Panc1 (cell line): ENCODE measurements at places on chromosomes 7 and 10. TPM values are rescaled to one million over a fixed set of nuclear protein-coding genes. Genes with fewer than 3 reads are reported as not detected.

Gene EZH2
- 38.3 TPM for total RNA-seq

Gene CYP2C19
- total RNA-seq = 0.15 TPM

GRCh38 chr7:133207687-133208086, 45.2 kb upstream of the EXOC4 start:
- H3K4me1 ChIP-seq = no peaks in the 10 kb centered on the region
- DNase-seq = no peak
- H3K27ac ChIP-seq = no peak overlapping the region
- no peak overlapping the region for H3K4me3 ChIP-seq
- H3K27me3 ChIP-seq = no peaks in the 10 kb centered on the region; the same call in 1 of the 2 replicates

GRCh38 chr7:90832726-90833125, 236.6 kb downstream of the CDK14 start:
- no peak for DNase-seq
- H3K4me3 ChIP-seq = no peak overlapping the region

DNA sequence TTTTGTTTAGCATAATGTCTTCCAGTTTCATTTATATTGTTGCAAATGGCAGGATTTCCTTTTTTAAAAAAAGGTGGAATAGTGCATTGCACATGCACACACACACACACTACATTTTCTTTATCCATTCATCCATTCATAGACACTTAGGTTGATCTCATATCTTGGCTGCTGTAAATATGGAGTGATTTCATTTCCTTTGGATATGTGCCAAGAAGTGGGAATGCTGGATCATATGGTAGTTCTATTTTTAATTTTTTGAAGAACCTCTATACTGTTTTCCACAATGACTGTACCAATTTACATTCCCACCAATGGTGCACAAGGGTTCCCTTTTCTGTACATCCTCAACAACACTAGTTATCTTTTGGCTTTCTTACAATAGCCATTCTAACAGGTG, 68.9 kb downstream of the EBLN1 start:
- H3K4me3 ChIP-seq = no peak overlapping the region
- no peak overlapping the region for H3K27ac ChIP-seq
- no peaks in the 10 kb centered on the region for H3K27me3 ChIP-seq
- no peaks in the 10 kb centered on the region for H3K4me1 ChIP-seq

GRCh38 chr10:124992462-124993344, 50.8 kb downstream of the ZRANB1 start:
- H3K27me3 ChIP-seq = no peaks in the 10 kb centered on the region
- H3K36me3 ChIP-seq = peaks cover 13% of the 10 kb centered on the region
- no peak overlapping the region for H3K27ac ChIP-seq
- no peak overlapping the region for H3K4me3 ChIP-seq

- no peaks in the 10 kb centered on the region for H3K36me3 ChIP-seq
- DNase-seq = no peak
- no peak overlapping the region for H3K4me3 ChIP-seq
- H3K27ac ChIP-seq = no peak overlapping the region
- no peaks in the 10 kb centered on the region for H3K27me3 ChIP-seq
- no peaks in the 10 kb centered on the region for H3K4me1 ChIP-seq
Measured at GRCh38 chr7:133545618-133546017, 292.7 kb downstream of the EXOC4 start.

GRCh38 chr7:116483271-116483942, 16.1 kb upstream of the CAV2 start:
- no peak overlapping the region for H3K4me3 ChIP-seq
- DNase-seq = no peak
- H3K27me3 ChIP-seq = no peaks in the 10 kb centered on the region
